ENCODE measurements at places on chromosomes 11 and 22.

DNA sequence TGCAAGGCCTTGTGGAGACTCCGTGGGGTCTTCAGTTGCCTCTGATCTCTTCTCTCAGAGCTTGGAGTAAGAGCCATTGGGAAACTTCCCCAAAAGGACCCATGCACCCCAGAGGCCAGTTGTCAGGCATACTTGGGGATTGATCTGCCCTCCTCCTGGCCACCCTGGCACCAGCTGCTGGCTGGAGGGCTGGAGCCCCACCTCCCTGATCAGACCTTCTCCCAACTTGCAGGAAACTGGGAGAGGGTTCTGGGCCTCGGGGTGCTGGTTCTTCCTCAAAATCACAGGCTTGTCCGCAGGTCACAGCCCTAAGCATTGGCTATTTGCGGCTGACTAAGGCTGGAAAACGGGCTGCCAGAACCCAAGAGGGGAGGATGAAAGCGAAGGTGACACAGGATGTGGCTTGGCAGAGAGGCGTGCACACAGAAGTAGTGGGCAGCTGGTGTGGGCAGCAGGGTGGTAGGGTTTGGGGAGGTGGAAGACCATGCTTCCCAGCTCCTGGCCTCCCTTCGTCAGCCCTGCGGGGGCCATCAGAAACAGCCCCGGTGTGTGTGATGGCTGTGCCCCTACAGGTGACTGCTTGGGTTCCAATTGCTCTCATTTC is 1.3 kb upstream of the DGKZ start:
- DNase-seq: no peak

DNA sequence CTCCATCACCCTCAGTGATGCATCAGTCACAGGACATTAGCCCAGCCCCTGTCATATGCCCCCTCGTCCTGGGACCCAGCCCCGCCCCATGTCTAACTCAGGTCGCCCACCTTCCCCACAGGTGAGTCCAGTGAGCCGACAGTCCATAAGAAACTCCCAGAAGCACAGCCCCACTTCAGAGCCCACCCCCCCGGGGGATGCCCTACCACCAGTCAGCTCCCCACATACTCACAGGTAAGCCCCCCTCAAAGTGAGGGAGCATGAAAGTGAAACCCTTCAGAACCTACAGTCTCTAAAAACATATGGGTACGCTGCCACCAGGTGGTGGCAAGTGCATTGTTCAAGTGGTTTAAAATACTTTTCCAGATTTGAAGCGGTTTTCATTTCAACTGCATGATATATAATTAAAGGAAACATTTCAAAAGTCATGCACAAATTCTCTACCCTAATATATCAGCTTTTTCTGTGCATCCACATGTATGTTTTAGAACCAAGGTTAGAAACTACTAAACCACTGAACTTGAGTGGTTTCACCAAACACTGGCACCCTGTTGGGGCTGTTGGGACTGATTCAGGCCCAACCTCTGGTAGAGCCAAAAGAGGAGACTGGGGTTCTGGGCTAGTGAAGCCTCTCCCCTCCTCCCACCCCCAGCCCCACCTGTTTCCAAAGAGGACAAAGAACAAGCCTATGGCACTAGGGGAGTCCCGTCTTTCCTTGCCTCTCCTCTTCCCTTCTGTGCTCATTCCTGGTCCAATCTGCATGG is 17.3 kb downstream of the EPS8L2 start:
- peak; percentile 41 for DNase-seq

DNA sequence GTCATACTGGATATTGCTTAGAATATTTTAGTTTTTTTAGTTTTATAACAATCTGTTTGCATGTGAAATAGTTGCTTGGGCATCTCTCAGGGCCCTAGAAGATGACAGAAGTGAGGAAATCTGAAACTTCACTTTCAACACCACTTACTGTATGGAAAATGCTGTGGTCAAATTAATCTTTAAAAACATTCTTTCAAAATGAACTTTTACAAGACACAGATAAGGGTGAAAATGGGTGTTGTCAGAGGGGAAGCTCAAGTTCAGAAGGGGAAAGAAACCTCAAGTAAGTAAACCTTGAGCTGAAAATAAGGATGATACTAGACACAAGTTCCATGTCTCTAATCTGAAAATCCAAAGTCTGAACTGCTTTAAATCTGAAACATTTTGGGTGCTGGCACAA is 1840.1 kb upstream of the RAG2 start:
- no peak for DNase-seq

DNA sequence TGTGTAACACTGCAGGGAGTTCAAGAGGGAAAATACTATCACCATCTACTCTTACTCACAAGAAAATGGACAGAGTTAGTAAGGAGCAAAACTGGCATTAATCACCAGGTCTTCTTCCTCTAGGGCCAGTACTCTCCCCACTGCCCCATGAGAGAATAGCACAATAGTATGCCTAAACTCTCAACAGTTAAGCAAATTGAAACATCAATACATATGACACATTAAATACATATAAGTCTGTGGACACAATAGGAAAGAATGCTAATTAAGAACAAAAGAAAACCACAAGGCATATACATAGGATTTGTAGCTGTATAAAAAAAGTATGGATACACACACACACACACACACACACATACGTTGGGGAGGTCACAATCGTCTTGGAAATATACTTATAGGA is 197.9 kb upstream of the BDNF start:
- no peak for DNase-seq

DNA sequence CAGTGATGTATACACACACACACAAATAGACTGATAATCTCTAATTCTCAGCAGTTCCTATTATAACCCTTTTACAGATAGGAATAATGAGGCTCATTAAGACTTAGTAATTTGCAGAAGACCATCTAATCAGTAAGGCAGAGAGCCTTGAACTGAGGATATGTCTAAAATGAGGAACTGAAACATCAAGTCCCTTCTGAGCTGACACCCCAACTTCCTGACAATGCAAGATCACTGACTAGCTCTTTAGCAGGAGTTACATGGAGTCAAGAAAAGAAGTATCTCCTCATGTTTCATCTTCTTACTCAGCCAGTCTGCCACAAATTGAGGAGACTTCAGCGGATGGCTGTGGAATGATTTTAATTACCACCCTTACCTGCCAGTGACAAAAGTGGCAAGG is 193.0 kb downstream of the MSANTD4 start:
- DNase-seq: no peak

DNA sequence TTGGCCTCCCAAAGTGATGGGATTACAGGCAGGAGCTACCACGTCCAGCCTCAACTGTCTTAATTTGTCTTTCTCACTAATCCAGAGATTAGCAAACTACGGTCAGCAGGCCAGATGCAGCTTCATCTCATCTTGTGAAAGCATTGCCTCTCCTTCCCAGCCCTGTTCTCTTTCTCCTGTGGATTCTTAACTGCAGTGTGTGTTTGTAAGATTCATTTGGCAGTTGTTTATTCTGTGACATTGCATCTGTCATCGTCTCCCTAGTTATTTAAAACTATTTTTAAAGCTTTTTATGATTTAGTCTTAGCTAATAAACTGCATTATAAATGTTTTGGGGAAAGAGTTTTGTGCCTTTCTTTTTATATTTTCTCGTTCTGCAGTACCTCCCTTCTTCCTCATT is 29.2 kb downstream of the RNF169 start:
- DNase-seq: no peak

- DNase-seq: no peak
Observed at GRCh38 chr11:69820441-69820840, 1.2 kb upstream of the FGF3 start.

DNA sequence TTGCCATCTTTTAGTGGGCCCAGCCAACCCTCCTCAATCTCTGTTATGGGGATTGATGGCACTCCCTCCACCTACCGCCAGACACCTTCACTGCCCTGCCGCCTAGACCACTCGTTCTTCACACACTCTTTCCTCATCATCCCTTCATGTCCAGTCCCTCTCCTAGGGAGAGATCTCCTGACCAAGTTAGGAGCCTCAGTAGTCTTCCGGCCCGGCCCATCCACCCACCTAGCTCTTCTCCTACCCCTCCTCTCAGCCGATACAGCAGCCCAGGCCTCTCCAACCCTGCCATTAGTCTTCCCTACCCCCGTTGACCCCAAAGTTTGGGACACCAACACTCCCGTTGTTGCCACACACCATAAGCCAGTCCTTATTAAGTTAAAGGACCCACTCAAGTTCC is 11.0 kb upstream of the OR56A3 start:
- no peak for DNase-seq
